ENCODE measurements at places on chromosomes 3 and 15. TPM values are rescaled to one million over a fixed set of nuclear protein-coding genes. Genes with fewer than 3 reads are reported as not detected.

DNA sequence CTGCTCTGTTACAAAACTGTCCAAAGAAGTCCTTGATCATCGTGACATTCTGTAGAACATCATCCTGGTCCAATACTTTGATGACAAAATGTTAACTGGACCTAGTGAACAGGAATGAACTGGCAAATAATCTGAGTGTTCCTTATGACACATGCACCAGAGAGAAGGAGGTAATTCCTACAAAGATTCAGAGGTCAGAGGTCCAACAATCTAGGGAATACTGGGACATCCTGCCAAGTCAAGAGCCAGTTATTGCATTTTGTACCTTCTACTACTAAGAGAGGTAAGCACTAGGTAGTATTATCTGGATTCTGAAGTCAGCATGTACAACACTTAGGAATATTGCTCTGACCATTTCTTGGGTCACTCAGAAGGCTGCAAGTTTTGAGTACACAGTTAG, 20.8 kb downstream of the LZTFL1 start:
- no peak for DNase-seq

- no peak for DNase-seq
Observed at GRCh38 chr3:192122832-192123594, 604.3 kb downstream of the FGF12 start.

Gene FBXO40
- not detected for total RNA-seq

DNA sequence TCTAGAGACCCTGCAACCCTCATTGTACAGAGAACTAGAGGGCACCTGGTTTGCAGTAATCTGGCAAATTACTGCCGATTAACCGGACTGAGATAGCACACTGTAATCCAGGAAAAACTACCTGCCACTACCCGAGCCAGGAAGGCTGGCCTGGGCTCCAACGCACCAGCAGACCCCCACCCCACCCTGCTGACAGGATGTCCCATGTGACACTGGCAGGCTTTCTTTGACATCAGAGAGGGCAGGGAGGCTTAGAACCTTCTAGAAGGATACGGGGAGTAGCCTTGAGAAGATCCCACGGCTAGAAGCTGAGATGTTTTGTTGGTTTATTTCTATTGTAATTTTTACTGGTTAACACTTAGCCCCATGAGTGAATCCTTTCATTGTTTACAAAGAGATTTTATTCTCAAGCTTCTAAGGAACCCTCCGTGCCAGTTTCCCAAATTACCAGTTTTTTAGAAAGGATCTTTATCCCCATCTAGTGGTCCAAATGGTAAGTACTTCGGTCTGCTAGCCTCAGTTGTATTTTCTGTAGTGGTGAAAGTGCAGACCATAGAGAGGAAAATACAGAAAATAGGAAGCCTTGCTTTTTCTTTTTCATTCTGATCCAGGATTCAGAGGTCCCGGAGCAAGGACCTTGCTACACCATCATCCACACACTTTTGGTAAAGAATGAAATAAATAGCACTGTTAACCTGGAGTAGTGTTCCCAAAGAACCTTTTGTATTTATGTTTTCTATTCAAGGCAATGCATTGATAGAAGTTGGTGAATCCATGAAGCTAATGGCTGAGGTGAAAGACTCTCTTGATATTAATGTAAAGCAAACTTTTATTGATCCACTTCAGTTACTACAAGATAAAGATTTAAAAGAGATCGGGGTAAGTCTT, 81.9 kb upstream of the ADAMTSL3 start:
- no peak for DNase-seq

GRCh38 chr3:120407508-120408287, 43.1 kb downstream of the FSTL1 start:
- no peak for DNase-seq

GRCh38 chr3:12803371-12803770, 6.9 kb downstream of the CAND2 start:
- DNase-seq: no peak

Gene BLOC1S6
- total RNA-seq: 29.3 TPM

GRCh38 chr15:58732625-58733363, 16.7 kb downstream of the ADAM10 start:
- DNase-seq: no peak

DNA sequence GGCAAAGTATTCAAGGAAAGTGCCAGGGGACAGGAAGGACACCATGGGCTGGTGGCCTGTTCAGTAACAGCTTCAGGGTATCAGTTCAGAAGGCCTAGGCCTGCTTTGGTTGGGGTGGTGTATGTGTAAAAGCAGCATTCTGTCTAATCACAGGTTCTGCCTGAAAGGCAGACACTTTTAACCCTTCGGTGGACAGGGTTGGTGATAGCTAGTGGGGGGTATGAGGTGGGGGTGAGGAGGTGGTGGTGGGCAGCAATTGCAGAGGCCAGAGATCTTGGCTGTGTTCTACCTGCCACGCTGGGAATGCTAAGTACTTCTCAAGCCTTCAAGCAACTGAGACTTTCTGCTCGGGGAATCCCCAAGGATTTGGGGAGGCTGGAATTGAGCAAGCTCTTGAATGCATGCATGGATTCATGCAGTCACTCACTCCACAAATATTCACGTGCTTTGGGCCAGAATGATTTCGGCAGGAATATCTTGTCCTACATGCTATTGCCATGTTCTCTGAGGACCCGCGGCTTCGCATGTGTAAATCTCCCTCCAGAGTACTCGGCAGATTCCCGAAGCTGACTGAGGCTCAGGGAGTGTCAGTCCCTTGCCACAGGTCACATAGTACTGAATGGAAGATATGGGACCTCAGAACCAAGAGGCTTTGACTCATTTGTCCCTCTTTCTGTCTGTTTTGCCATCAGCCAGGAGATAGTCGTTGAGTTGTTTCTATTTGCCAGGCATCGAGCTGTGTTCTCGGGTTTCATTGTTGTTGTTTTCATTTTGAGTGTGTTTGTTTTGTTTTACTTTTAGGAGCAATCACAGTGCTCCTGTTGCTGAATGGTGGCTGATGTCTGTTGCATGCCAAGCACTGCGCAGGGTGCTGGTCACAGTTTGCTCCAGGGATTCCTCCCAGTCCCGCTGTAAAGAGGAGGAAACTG, 65.5 kb downstream of the SMAD3 start:
- DNase-seq: no peak
